ENCODE measurements at places on chromosomes 5 and 9.
A peak's percentile ranks its signal among the peaks of the same experiment; 100 is the strongest.

DNA sequence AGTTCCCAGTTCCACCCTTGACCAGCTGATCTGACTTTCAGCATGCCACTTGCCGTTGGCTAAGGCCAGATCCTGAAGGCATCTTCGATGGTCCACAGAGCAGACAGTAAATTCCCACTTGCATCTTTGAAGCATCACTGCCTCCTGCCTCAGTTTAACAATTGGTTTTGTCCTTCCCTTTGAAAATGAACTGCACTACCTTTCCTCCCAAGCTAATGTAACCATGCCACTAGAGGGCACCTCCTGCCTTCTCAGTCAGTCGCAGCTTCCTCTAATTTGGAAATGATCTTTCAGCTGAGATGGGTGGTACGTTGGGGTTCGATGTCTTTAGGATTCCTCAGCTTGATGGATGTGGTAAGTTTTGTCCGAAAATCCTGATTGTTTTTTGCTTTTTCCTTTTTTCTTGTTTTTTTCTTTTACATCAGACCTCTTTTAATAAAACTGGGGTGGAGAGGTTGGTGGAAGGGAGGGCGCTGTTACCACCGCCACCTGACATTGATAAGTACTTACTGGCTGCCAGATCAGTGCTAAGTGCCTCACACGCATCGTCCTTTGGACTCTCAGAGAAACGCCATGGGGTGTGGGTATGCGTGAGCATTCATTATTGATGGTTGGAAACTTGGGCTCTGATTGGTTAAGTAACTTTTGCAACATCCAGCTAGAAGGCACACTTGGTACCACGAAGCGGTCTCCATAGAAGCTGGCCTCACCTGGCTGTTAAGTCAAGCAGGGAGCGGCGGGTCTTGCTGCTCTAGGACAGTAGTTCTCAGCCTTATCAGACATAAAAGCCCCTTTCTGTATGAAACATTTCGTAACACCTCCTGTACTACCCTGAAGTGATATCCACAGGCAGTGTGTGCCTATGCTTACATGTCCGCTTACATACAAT is 16.9 kb downstream of the PTTG1 start:
- DNase-seq = peak; percentile 45

- no peak for DNase-seq
Measured at GRCh38 chr5:179868541-179868940, 9.9 kb upstream of the MRNIP start.

GRCh38 chr5:176822041-176822792 is 11.9 kb downstream of the UNC5A start:
- no peak for DNase-seq

DNA sequence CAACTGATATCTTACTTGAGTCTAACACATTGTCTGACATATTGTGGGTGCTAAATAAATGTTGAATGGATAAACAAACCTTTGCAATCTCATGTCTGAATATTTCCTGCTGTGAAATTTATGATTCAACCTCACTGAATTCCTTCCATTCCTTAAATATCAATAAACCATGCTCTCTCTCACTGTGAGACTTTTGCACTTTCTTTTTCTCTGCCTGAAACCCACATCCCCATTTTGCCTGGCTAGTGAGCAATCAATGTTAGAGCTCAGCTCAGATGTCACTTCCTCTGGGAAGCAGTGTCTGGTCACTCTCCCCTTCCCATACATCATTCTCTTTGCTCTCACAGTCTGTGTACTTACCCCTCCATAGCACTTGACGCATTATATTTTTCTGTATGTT is 383.7 kb upstream of the TRPC7 start:
- no peak for DNase-seq

- no peak for DNase-seq
Measured at GRCh38 chr5:172478256-172478655, 23.9 kb upstream of the SH3PXD2B start.

- no peak for DNase-seq
Measured at GRCh38 chr9:116594547-116594946, 92.6 kb upstream of the TRIM32 start.

DNA sequence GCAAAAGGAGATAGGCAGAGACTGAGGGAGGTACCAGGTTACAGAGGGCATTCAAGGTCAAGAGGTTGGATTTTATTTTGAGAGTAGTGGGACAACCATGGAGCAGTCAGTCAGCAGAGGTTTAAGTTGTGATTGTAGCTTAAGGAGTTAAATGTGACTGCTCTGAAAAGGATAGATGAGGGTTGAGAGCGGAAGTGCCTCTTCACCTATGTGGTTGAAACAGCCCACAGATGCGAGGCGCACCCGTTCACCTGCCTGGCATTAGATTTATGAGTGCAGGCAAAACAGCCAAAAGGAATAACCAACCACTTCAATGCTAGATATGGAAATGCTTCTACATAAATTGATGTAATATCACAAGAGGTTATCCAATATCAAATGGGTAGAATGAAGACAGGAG is 8.4 kb downstream of the ZNF474 start:
- DNase-seq = no peak

DNA sequence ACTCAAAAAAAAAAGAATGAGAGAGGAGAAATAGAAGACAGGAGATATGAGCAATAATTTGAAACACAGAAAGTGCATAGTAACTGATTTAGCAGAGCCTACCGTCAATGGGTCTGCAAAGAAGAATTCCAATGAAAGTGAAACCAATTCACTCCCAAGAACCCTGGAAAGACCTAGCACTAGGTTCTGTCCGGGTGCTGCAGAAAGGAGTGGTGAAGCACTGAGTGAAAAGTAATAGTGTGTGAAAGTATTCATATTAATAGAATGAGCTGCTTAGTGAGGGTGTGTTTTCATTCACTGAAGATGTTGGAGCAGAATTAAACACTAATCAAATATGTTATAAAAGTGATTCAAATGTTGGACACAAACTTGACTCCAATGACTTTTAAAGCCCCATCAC is 51.3 kb upstream of the SLC30A5 start:
- DNase-seq = no peak

- DNase-seq = no peak
Measured at GRCh38 chr5:151617841-151618710, 26.9 kb upstream of the FAT2 start.

- no peak for DNase-seq
Measured at GRCh38 chr9:3914416-3914815, 385.5 kb downstream of the GLIS3 start.

DNA sequence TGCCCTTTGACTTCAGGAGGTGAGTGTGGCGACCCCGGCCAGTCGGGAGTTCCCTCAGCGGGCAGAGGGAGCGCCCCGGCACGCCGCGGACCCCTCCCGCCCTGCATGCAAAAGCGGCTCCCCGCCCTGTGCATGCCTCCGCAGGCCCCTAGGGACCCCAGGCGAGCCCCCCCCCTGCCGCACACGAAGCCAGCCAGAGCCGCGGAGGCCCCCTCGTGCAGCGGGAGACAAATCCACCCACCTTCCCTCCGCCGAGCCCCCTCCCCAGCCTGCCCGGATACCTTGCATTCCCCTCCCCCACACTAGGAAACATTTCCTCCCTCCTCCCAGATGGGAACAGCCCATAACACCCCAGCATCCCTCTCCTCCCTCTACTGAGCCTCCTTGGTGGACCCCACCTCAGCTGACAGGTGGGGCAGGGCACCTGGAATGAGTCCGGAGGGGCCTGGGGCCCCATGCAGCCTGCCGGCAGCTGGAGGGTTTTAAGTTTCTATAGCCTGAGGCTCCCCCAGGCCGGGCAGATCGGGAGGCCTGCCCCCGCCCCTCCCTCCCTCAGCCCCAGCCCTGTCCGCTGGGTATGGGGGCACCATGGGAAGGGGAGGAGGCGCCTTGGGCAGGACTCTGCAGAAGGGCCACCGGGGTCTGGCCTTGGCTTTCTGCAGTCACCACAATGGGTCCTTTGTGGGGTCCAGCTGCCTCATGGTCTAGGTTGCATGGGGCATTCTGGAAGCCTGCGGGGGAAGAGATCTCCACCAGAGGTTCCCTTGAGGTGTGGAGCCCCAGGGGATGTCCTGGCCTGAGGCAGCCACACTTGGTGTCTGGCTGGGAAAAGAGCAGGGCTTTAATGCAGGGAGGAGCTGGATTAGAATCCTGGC is 601 bp downstream of the ERGIC1 start:
- DNase-seq = no peak

DNA sequence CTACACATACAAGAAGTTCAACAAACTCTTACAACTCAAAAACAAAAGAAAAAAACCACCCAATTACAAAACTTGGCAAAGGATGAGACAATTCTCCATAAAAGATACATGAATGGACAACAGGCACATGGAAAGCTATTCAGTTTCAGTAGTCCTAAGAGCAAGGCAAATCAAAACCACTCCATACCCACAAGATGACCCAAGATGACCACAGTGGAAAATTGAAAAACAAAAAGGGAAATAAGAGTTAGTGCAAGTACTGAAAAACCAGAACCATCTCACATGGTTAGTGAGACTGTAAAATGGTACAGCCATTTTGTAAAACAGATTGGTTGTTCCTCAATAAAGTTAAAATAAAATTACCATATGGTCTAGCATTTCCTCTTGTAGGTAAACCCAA is 287.1 kb upstream of the CDH9 start:
- DNase-seq = no peak

DNA sequence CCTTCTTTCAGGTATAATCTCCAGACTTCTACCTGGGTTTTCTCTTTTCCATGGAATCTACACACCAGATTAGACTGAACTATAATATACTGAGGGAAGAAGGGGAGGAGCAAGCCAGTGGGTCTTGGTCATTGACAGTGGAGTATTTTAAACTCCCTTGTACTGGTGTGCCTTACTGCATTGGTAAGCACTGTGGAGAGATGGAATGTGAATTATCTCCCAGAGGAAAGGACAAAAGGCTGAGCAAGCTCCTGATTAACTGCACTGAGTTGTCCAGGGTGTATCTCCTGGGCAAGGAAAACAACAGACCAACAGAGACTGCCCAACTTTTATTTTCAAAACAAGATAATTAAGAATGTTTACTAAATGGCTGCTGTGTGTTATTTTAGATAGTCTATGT is 29.8 kb upstream of the SLCO6A1 start:
- DNase-seq = no peak

- DNase-seq = no peak
Measured at GRCh38 chr5:148965511-148966265, 97.2 kb downstream of the SH3TC2 start.

GRCh38 chr5:107580889-107581820 is 89.6 kb downstream of the EFNA5 start:
- no peak for DNase-seq

GRCh38 chr9:131635285-131635684 is 90.0 kb downstream of the PRRT1B start:
- no peak for DNase-seq

GRCh38 chr9:69331444-69331843 is 6.4 kb downstream of the ENTREP1 start:
- no peak for DNase-seq

- no peak for DNase-seq
Measured at GRCh38 chr5:180643191-180643851, 6.1 kb downstream of the FLT4 start.

DNA sequence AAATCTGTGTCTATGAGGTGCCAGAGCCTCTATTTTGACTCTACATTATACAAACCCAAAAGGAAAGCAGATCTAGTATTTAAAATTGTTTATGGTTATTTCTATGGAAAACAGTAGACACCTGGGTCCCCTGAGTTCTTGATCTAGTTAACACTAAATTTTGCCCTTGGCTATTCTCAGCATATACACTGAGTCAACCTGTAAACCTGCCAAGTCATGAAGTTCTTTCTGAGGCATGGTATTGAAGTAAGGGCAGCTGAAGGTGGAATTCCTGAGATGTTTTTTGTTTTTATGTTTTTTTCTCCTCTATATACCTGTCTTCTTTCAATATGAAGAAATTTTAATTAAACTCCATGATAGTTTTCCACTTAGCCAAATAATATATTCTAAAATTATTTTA is 120.2 kb downstream of the PDE4D start:
- no peak for DNase-seq

- DNase-seq = no peak
Measured at GRCh38 chr9:132327537-132327936, 27.2 kb downstream of the SETX start.

DNA sequence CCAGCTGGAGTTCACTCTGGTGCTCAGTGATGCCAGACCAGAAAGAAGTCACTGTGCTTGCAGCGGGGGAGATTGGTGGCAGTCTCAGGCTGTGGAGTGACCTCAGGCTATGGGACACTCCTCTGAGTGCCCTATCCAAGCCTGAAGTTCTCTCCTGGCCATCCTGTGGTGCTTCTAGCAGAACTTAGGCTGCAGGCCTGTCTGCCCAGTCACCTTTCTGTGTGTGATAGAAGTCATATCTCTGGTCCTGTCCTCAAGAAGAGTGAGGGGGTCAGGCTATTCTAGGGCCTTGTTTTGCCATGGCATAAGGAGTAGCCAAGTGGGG is 9.3 kb downstream of the PDLIM4 start:
- no peak for DNase-seq

Measured in iPS DF 6.9 (cell line).